Breast epithelium (tissue), 4 donors: ENCODE measurements at places on chromosomes 3 and 15.

DNA sequence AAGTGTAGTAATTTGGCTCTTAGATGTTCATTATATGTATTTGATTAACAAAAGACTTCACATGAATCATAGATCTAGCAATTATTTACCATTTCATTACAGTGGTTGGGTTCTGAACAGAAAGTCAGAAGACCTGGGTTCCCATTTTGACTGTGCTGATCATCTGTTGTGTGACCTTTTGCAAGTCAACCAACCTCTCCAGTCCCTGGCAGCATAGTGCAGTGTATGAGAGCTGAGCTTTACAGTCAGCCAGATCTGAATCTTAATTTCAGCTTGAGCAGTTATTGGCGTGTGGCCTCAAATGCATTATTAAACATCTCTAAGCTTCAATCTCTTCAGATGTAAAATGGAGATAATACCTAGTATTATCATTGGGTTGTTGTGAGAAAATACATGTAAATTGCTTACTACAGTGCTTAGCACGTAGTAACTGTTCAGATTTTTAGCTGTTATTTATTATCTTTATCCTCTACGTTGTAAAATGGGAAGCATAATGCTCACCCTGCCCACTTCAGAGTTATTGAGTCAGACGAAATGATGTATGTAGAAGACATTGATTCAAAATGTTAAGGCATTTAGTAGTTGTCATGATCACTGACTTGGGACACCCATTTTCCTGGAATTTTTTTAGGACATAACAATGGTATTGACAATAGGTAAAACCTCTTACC, 104.0 kb downstream of the KLHL25 start:
- DNase-seq = no peak

DNA sequence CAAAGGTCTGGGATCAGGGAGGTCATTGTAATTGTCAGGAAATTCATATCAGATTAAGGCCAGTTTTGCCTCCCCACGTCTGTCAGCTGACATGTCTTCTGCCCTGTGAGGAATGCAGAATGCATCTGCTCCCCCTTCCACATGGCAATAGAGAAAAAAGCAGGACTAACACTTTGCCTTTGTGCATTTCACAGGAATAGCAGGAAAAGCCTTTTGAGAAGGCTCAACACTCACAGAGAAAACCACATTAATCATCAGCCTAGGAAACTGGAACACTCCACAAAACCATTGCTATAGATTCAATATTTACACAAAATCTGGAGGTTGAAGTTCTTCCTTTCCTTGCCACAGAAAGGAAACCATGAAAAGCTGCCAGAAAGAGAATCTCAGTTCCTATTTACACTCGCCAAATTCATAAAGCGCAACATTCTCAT, 165.2 kb upstream of the HES1 start:
- DNase-seq = no peak

DNA sequence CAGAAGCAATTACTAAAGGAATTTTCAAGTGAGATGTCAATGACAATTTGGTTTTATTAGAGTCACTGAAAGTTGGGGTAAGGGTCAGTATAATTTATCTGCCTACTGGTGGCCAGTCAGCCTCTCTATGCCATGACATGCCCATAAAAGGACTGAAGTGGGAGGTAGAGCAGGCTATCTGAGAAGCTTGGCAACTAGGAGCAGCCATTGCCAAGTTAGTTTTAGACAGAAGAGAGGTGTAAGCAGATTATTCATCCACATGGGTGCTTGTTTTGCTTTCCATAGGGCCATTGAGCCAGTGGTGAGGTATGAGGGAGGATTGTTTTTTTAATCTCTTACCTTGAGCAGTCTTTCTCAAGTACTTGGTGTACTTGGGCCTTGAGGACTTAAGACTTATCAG, 8.1 kb upstream of the RBP1 start:
- DNase-seq = no peak

DNA sequence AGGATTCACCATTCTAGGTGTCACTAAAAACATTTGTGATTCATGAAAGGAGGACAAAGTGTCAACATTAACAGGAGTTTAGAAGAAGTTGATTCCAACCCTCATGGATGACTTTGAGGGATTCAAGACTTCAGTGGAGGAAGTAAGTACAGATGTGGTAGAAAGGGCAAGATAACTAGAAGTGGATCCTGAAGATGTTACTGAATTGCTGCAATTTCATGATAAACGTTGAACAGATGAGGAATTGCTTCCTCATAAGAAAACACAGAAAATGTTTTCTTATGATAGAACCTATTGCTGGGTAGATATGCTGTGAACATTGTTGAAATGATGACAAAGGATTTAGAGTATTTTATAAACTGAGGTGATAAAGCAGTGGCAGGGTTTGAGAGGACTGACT, 23.5 kb upstream of the ATP2C1 start:
- DNase-seq = no peak

GRCh38 chr15:91624353-91624968, 229.0 kb upstream of the SLCO3A1 start:
- DNase-seq = no peak

- no peak for DNase-seq
Measured at GRCh38 chr15:27706300-27706699, 392.8 kb downstream of the OCA2 start.

DNA sequence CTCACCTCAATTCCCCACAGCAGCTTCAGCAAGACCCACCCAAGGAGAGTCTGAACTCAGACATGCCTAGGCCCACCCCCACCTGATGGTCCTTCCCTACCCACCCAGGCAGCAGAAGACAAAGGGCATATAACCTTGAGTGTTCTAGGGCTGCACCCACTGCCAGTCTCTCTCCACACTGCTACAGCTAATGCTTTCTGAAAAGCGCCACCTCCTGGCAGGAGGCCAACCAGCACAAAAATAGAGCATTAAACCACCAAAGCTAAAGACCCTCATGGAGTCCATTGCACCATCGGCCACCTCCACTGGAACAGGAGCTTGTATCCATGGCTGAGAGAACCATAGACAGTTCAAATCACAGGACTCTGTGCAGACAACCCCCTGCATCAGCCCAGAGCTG, 11.3 kb upstream of the RPL39L start:
- no peak for DNase-seq

DNA sequence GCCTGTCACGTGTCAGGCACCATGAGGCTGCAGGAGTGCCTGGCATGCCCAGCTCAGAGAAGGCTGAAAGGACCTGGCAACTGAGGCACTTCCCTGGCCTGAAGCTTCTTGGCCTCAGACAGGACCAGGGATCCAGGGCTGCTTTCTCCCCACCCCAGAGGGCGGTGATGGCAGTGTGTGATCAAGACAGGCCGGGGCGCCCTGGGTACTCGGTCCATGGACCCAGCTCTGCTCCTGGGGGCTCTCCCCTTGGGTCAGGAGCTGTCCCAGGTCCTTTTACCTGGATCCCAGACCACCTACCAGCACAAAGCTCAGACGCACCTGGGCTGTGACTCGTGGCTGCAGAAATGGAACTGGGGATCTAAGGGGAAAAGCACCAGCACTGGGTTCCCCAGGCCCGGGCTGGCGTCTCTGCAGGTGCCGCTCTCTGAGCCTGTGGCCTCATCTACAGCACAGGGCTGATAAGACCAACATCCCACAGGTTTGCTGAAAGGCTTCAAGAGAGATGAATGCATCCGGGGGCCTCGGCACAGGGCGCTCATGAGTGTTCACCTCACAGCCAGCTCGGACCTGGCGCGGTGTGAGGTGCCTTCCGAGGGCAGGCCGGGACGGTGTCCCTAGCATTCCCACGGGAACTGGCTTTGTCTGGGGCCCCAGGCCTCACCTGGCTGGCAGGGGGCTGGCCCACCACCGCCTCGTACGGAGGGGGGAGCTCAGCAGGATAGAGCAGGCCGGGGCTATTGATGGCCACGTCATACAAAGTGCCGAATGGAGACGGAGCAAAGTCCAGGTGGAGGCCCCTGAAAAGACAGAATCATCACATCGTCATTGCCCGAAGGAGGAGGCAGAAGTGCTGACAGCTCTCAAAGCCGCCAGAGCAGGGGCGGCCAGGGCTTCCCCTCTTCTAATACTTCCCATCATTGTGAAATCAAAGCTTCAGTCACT, 133.6 kb downstream of the NSMCE3 start:
- no peak for DNase-seq

DNA sequence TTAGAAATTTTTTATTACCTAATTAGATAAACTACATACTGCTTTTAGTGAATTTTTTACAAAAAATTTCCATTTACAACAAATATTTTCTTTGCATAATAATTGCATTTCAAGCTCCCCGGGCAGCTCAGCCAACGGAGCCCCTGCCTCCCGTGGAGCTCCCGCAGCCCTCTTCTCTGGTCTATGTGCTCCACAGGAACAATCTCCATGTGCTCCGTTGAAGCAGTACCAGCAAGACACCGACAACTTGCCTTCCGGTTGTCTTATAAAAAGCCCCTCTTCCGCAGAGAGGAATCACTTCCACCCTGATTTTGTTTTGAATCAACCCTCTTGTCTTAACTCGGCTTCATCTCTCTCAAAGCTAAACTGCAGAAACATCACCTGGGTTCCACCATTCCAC, 46.9 kb upstream of the CHD2 start:
- no peak for DNase-seq

DNA sequence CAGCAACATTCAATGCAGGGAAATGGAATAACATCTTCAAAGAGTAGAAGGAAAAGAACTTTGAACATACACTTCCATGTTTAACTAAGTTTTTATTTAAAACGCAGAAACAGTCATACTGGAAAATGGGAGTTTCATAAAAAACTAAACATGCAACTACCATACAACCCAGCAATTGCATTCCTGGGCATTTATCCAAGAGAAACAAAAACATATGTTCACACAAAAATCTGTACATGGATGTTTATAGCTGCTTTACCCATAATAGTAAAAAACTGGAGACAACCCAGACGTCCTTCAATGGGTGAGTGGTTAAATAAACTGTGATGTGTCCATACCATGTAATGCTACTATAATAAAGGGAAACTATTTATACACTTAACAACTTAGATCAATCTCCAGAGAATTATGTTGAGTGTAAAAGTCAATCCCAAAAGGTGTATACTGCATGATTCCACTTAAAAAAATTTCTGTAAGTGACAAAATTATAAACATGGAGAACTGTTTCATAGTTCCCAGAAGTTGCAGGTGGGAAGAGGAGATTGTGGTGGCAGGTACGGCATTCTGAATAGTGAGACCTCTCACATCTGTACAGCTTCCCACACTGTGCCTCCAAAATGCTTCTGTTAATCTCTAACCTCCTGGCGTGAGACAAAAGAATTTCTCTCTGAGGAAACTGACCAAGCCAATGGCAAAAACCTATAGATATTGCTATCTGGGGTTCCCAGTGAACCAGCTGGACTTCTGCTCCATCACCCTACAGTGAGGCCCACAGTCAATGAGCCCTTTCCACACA, 23.1 kb downstream of the ISG20 start:
- no peak for DNase-seq
